ENCODE measurements at places on chromosomes 5 and 9.
A peak's percentile ranks its signal among the peaks of the same experiment; 100 is the strongest.

GRCh38 chr5:82885627-82886389 is 191.4 kb downstream of the TMEM167A start:
- DNase-seq, result peak; percentile 13

- DNase-seq, result peak; percentile 13
Measured at GRCh38 chr9:76985581-76985980, 33.9 kb upstream of the FOXB2 start.

GRCh38 chr5:81402192-81402930 is 8.4 kb upstream of the ACOT12 start:
- DNase-seq, result no peak

DNA sequence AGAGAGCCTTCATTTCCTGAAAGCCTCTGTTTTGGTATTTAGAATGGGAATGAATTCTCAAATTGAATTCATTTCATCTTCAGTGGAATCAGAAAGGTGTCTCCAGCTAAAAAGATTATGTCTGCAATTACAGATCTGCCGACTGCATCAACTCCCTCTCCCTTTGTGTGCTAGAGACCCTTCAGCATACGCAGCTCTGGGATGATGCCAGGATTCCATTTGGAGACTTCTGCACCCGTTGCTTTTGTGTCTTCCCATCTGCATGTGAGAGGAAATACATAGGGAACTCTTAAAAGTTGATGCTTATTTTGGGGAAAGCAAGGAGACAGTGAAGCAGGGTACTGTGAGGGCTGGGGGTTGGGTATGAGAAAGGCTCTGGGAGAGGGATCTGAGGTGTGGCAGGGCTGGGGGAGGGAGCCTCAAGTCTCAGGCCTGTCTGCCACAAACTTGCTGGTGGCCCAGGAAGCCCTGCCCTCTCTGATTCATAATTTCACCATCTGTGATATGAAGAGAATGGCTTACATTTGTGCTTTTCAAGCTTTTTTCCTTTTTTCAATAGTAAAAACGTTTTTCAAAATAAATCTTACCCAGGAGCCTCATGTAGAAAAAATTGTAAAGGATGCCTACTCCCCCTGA is 89.7 kb upstream of the SAP30L start:
- peak; percentile 53 for DNase-seq

DNA sequence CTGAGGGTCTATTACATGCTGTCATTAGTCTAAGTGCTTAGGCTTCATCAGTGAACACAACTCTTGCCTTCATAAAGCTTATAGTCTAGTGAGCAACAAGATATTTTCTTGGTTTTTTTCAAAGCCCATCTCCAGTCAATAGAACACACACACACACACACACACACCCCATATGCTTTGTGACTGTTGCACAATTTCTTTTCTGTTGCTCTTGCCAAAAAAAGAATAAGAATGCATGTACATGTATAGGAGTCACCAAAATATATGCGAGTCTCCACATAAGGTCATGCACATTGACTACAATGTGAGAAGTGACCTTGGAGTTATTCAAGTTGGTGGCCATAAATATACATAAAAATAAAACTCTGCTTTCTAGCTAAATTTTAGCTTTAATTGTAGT is 351.5 kb upstream of the TLE4 start:
- peak; percentile 28 for DNase-seq

DNA sequence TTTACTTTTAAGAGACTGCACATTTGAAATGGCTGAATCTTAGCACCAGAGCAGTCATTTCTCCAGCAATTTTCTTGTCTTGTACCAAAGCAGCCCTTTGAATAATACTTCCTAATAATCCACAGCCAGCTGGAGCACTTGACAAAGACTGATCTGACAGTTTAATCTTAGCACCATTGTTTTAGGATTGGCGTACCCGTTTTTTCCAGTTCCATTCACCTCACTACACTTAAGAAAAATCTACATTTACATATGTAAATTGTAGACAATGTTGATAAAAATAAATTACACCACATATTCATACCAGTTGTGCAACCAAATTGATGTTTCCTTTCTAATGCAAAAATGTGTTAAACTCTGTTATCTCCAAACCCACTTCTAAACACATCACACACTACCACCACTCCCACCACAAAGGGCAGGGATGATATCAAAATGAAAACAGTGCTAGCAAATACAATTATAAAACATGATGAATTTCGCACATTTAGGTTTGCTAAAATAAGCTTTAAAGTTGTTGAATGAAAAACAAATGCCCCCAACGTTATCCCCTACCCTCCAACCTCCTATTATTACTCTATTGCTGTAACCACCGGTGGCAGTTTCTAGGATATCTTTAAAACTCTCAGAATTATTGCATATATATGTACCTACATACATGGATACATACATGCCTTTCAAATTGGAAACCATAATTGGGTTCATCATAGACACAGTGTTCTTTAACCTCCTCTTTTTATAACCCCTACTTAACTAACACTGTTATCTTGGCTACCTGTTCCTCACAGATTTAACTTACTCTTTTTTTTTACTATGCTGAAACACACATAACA is 21.5 kb downstream of the SERINC5 start:
- no peak for DNase-seq

- no peak for DNase-seq
Measured at GRCh38 chr9:89638359-89638758, 33.5 kb downstream of the GADD45G start.

- DNase-seq, result no peak
Measured at GRCh38 chr9:113634596-113635515, 171.3 kb downstream of the RGS3 start.

- no peak for DNase-seq
Measured at GRCh38 chr5:13552361-13552760, 392.1 kb downstream of the DNAH5 start.

GRCh38 chr9:86812616-86813015 is 134.7 kb downstream of the GAS1 start:
- no peak for DNase-seq

- peak; percentile 68 for DNase-seq
Measured at GRCh38 chr5:147949711-147950573, 43.6 kb upstream of the C5orf46 start.
